Femur (tissue), 1 donor: ENCODE measurements at places on chromosomes 1 and 21.

- DNase-seq = no peak
Observed at GRCh38 chr21:37425001-37425400, 58.4 kb downstream of the DYRK1A start.

GRCh38 chr1:157301477-157302198 lies 163.4 kb upstream of the ETV3 start:
- no peak for DNase-seq

- no peak for DNase-seq
Observed at GRCh38 chr1:185574139-185574875, 159.9 kb upstream of the HMCN1 start.

- DNase-seq = no peak
Observed at GRCh38 chr1:52404975-52405338, 555 bp downstream of the PRPF38A start.

GRCh38 chr1:4931486-4931885 lies 277.1 kb downstream of the AJAP1 start:
- no peak for DNase-seq

DNA sequence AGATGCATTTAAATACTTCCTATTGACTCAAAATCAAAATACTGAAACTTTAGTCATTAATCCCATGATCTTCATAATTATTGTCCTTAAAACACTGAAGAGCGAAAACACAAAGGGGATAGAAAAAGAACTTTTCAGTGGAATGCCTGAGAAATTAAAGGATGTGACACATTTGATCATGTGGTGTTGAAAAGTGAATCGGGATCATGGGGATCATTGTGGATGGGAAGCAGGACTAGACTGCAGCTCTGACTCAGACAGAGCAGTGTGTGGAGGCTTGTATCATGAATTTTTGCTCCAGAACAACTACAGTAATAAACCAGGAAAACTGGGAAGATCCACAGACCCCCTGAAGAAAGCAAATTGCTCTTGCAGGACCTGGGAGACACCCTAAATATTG lies 161.1 kb upstream of the CXADR start:
- no peak for DNase-seq

- DNase-seq = no peak
Observed at GRCh38 chr1:180940445-180940844, 27.7 kb downstream of the KIAA1614 start.
